ENCODE measurements at places on chromosomes 7 and 10.

- DNase-seq, result no peak
Measured at GRCh38 chr10:58066126-58066525, 201.6 kb downstream of the IPMK start.

DNA sequence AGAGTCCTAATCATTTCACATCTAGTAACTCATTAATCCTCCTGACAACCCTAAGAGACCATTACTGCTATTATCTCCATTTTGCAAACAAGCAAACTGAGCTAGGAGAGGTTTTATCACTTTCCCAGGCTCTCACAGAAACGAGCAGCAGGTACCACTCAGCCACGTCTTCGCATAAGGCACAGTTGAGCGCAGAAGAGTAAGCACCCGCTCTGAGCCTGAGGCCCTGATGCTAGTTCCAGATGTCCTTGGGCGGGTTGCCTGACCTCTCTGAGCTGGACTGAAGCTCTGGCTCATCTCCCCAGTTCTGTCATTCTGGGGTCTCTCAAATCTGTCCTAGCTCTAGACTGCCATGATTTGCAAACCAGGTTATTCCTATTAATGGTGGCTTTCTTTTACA lies 72.6 kb upstream of the FRMD4A start:
- no peak for DNase-seq

- peak; percentile 71 for DNase-seq
Measured at GRCh38 chr7:48109848-48110663, 21.0 kb downstream of the UPP1 start.

GRCh38 chr7:92799446-92800211 lies 36.7 kb downstream of the CDK6 start:
- DNase-seq, result no peak

- no peak for DNase-seq
Measured at GRCh38 chr7:115329006-115329405, 407.1 kb downstream of the MDFIC start.

DNA sequence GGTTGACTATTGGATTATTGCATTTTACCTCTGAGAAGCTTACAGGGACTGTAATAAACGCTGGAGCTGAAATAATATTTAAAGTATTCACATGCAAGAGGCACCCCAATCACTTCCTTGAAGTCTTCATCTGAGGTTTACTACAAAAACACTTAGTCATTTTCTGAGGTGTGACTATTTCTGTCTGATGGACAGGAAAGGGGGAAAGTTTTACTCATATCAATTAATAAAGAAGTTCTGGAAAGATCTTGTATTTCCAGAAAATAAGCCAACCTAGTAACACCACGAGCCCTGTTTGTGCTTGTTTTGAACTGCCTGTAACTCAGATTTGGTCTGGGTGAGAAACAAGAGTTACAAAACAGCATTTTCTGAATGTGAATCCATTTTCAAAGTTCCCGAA lies 63.9 kb upstream of the PRKCQ start:
- no peak for DNase-seq

- DNase-seq, result peak; percentile 55
Measured at GRCh38 chr7:520503-521161, 986 bp upstream of the PDGFA start.

- no peak for DNase-seq
Measured at GRCh38 chr7:82087099-82087498, 317.3 kb upstream of the HGF start.

DNA sequence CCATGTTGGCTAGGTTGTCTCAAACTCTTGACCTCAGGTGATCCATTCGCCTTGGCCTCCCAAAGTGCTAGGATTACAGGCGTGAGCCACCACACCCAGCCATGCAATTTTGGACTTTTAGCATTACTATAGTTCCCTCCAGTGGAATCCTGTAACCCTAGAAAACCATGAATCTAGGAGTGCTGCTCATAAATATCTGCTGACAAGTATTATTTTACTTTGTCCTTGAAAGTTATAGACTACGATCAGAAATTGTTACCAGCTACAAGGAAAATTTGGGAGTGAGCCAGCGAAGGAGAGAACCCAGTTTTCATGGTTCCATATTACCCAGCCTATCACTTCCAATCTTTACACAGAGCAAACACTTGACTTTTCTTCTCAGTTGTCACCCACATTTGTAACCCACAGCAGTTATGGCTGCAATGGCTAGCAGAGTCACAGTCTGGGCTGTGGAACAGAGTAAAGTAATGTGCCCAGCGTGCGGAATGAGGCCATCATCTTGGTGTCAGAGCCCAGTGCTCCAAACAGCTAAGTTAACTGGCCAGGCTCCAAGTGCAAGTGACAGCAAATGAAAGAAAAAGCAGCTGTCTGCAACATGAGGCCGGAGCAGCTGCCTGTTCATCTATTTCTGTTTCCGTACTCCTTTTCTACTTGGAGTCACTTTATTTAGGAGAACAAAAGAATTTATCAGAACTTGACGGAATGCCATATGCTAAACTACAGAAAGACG lies 29.9 kb downstream of the ZC3HC1 start:
- DNase-seq, result no peak
